ENCODE measurements at places on chromosomes 2 and 18.
A peak's percentile ranks its signal among the peaks of the same experiment; 100 is the strongest.

DNA sequence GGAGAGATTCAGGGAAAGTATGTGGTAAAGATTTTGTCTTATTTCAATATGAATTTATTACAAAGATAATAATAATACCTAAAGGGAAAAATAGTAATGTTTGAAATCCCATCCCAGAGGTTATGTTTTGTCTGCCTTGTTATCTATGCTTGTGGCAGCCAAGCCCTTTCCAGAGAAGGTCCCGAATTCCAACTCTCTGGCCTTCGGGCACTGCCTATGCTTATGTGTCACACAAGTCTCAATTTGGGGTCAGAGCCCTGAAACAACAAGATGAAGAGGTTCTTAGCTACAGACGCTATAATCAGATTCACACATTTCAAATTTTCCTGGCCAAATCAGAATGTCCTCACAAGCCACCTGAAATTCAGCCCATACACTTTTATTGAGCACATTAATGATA lies 59.9 kb downstream of the DNER start:
- DNase-seq, result no peak

DNA sequence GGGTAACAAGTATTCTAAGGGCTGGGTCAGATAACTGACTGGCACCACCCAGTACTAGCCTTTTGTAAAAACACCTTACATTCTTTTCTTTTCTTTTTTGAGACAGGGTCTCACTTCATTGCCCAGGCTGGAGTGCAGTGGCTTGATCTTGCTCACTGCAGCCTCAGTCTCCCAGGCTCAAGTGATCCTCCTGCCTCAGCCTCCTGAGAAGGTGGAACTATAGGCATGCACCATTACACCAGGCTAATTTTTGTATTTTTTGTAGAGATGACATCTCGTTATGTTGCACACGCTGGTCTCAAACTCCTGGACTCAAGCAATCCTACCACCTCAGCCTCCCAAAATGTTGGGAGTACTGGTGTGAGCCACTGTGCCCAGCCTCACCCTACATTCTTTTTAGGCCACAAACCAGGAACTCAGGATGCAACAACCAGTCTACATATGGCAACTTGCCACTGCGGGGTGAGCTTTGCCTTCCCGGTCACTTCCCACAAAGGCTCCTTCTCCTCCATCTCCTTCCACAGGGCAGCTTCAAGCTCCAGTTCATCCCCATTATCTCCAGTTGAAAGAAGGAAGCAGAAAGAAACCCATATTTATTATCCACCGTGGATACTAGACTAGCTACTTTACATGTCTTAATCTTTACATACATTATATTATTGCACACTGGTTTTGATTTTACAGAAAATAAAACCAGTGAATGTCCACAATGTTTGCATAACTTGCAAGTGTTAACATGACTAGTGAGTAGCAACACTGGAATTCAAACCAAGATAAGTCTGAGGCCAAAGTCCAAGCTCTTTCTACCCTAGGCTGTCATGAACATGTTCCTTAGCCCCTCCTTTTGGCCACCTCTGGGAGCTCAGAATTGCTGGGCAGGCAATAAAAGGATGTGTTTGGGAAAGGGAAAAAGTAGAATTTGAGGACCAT lies 23.7 kb upstream of the AP1S3 start:
- DNase-seq, result no peak

GRCh38 chr2:199136242-199136641 lies 321.5 kb downstream of the SATB2 start:
- DNase-seq, result no peak

GRCh38 chr2:237154082-237154638 lies 68.5 kb downstream of the COPS8 start:
- DNase-seq, result no peak

- DNase-seq, result no peak
Observed at GRCh38 chr2:15747603-15748471, 156.2 kb downstream of the DDX1 start.

GRCh38 chr2:43169099-43169945 lies 57.1 kb downstream of the ZFP36L2 start:
- DNase-seq, result no peak

- no peak for DNase-seq
Observed at GRCh38 chr2:23183733-23184132, 201.2 kb upstream of the KLHL29 start.

GRCh38 chr2:47984041-47984440 lies 77.7 kb upstream of the FBXO11 start:
- DNase-seq, result no peak

- peak; percentile 47 for DNase-seq
Observed at GRCh38 chr2:26001743-26002351, 19.6 kb upstream of the KIF3C start.

DNA sequence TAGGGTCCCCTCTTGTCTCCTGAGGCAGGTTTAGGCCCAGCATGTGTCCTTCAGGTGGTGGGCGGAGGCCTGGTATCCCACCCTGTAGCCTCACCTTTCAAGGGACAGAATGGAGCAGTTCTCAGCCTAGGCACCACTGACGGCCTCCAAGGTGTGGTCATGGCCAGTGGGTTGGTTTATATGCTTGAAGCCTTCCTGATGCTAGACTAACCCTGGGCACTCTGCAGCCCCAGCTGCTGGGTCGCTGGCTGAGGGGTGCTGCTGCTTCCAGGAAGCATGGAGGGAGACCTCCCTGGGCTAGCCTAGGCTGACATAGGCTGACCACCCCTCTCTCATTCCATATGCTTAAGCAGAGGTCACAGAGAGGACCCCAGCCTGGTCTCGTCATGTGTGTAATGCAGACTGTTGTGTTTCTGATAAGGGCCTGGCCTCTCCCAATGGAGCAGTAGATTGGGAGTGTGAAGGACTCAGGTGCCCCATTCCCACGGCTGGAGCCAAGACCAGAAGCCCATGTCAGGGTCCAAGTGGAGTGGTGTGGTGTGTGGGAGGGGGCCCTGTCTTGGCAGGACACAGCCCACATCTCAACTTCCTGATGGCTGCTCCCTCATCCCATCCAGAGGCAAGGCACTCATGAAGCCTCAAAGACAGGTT lies 206.6 kb downstream of the DYSF start:
- DNase-seq, result no peak

DNA sequence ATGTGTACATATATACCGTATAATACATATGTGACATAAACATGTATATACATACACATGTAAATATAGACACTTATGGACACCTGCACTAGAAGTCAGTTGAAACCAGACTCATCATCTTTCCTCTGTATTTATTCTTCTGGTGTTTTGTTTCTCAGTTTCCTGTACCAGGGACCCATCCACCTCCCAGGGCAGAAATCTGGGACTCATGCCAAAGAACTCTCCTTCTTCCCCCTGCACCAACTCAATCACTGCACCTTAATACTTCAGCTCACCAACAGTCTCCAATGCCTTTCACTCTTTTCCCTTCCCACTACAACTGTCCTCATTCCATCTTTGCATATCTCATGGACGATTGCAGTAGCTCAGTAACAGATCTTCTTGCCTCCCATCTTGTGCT lies 428.0 kb downstream of the FBXO15 start:
- DNase-seq, result no peak

DNA sequence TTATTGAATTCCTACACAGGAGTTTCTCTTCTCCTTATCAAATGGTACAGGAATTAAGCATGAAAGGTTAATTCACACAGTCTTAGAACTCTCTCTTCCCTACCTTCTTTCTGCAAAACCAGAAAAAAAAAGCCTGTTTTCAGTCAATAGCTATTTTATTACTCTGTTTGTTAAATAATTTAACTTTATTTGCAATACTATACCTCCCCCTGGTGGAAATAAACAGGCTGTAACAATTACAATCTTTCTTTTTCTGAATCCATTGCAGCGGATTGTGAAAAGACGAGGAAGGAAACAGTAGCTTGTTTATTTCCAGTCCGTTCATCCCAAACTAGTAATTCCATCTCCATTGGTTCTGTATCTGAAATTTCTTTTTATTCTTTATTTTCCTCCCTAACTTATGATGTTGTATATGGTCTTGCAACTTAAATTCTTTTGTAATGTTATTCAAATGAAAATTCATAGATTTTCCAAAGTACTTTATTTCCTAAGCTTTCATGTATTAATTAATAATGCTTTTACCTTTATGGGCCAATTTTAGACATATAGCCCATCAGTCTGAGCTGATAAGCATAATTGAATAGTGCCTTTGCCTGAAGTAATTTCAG lies 165.2 kb downstream of the SH3BP4 start:
- DNase-seq, result no peak

- no peak for DNase-seq
Observed at GRCh38 chr2:59935005-59935404, 618.4 kb downstream of the BCL11A start.

DNA sequence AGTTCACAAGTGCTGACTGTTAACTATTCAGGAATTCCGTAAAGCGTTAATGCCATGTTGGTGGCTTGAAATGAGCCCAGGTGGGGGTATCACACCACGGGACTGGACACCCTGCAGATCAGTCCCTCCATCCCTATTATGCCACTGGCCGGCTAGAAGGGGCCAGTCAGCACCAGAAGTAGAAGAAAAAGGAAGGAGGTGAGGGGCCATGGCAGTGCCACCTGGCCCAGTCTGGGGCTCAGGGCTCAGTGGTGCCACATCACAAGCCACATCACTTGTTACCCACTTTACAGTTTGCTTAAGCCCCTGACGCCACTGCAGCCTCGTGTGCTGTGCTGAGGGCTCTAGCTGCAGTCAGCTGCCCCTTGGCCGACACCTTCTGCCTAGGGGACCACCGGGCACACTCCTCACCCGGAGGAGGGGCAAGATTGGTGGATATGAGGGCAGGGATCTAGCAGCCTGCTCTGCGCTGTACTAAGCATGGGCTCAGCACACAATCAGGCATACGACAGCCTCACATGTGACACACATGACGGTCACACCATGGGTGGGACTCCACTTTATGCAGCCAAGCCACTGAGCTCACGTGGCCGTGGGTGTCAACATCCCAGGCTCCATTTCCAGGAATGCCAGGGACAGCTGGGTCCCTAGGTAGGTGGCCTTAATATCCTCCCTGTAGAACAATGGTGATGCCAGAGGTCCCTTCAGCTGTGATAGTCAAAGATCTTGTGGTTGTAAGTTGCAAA lies 3.6 kb downstream of the LIMS2 start:
- DNase-seq, result no peak

- DNase-seq, result no peak
Observed at GRCh38 chr2:70767699-70768589, at the start of gene ADD2. ADD2 (minus strand) TSS chr2:70768200; CDS start chr2:70706408, 61,792 bp downstream.

DNA sequence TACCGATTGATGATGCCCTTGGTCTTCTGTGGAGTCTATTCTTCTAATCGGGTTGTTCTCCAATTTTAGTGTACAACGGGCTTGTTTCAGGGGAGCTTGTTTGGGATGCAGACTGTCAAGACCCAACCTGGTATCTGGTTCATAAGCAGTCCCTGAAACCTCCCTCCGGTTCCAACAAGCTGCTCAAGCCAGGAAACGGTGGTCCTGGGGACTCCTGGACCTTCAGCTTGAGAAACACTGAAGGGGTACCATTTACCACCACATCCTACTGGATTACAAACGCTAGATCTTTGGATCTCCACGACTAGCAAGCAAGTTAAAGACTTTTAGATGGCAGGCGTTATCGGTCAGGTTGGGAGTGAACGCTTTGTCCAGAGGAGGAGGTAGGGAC lies 2.0 kb downstream of the BCL2 start:
- DNase-seq, result no peak

GRCh38 chr2:43084699-43085091 lies 141.7 kb downstream of the ZFP36L2 start:
- no peak for DNase-seq

DNA sequence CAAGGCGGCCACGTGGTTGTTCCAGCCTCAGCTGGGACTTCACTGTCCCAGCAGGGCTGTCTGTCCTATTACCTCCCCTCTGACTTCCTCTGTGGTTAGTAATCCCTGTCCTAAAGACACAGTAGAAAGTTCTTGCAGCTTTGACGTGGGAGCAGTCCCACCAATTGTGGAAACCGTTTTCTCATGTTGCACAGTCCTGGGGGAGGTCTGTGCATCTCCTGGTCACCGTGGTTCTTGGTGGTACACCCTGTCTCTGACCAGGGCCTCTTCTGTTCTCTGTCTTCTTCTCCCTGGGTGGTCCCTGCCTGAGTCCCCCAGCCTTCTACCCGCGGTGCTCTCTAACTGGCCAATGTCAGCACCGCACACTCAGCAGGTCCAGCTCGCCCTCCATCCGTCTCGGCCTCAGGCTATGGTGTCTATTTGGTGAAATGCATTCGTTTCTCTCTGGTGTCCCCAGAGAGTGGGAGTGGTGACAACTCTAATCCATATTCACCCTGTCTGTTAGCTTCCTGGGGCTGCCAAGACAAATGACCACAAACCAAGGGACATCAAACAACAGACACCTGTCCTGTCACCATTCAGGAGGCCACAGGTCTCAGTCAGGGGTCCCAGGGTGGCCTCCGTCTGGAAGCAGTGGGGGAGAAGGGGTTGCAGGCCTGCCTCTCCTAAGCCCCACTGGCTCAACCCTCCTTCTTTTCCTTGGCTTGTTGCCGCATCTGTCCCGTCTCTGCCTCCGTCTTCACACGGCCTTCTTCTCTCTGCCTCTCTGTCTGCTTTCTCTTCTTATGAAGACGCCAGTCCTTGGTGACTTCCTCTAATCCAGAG lies 99.8 kb downstream of the SH3BP4 start:
- no peak for DNase-seq

DNA sequence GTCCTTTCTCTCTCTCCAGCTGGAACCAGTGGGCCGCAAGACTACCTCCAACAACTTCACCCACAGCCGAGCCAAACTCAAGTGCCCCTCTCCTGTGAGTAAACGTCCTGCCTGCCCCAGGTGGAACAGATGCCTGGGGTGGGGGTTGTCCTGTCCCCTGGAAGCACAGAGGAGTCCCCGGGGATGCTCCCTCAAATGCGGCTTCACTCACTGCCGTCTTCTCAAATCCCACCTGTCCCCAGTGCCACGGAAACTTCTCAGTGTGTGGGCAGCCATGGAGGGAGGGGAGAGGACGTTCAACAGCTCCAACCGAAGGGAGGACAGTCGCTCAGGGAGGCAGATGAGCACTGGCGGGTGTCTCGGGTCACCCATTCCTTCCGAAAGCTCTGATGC lies 110.7 kb upstream of the PPP1CB start:
- DNase-seq, result no peak

DNA sequence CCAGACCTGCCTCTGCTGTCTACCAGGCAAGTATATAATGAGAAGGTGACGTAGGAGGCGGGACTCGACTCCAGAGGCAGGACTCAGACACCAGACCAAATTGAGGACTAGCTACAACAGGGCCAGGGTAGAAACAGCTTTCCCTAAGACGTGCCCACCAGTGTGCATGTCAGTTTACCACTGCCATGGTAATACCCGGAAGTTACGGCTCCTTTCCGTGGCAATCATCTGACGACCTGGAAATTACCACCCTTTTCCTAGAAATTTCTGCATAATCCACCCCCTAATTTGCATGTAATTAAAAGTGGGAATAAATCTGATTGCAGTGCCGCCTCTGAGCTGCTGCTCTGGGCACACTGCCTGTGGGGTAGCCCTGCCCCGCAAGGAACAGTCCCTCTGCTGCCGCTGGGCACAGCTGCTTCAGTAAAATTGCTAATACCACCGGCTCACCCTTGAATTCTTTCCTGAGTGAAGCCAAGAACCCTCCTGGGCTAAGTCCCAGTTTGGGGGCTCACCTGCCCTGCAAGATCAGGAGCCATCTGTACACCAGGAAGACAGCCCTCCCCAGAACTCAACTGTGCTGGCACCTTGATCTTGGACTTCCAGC lies 59.1 kb downstream of the ODC1 start:
- no peak for DNase-seq

- DNase-seq, result no peak
Observed at GRCh38 chr2:210128961-210129360, 42.2 kb downstream of the KANSL1L start.
